Mesothelial cell of epicardium (in vitro differentiated cells): ENCODE measurements at places on chromosomes 12 and 14.

GRCh38 chr12:87469295-87469694 lies 559.9 kb downstream of the C12orf50 start:
- DNase-seq = no peak
- peaks cover 16% of the 10 kb centered on the region for H3K4me1 ChIP-seq
- no peaks in the 10 kb centered on the region for H3K27me3 ChIP-seq
- H3K4me3 ChIP-seq = no peak overlapping the region
- H3K27ac ChIP-seq = no peak overlapping the region

GRCh38 chr12:125395583-125396215 lies 330.5 kb downstream of the AACS start:
- no peak for DNase-seq
- H3K36me3 ChIP-seq = no peaks in the 10 kb centered on the region
- H3K27me3 ChIP-seq = peaks cover 11% of the 10 kb centered on the region
- no peak overlapping the region for H3K4me3 ChIP-seq
- H3K4me1 ChIP-seq = no peaks in the 10 kb centered on the region
- H3K27ac ChIP-seq = no peak overlapping the region

DNA sequence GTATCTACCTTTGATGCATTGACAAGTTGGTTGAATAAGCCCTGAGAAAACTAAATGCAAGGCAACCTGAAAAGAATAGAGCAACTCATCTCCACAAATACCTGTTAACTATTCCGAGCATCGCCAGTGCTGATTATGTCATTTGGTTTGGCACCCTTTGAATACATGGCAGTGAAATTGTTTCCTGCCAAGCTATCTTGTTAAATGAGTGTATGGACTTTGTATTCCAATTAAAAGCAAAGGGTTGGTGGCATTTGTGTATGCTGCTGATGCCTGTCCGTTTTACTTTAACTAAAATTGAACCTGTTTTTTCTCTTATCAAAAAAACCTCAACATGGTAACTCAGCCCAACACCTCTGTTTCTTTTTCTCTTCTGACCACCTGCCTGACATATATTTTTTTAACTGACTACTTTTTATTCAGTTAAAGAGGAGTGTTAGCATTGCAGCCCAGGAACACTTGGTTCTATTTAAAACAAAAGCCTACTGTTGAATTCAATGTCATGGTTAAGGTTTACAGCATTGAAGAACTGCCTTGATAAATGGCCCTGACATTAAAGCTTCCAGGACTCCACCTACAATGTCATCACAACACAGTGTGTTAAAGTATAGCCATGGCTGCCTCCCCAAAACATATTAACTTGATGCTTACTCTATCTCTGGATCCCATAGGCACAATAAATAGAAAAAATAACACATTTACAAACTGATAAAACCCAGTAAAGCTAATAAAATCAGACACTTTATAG lies 838.3 kb upstream of the NOVA1 start:
- H3K4me3 ChIP-seq = no peak overlapping the region
- H3K27ac ChIP-seq = no peak overlapping the region
- no peak for DNase-seq

DNA sequence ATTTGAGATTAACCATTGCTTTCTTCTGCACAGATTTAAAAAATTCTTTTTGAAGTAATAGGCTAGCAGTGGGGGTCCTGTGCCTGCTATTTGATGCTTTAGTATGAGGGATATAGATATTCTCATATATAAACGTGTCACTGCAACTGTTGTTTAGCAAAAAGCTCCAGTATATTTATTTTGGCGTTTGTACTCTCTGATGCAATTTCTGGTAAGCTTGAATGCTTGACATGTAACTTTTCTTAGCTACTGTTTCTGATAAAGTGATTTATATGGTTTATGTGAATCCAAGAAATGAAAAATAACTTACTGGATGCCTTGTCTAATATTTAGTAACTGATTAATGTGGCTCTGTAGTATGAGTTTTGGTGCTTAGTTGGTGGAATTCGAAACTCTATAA lies 77.1 kb downstream of the TTLL5 start:
- H3K27ac ChIP-seq = no peak overlapping the region
- DNase-seq = no peak
- H3K27me3 ChIP-seq = no peaks in the 10 kb centered on the region
- H3K36me3 ChIP-seq = peaks cover 15% of the 10 kb centered on the region
- no peak overlapping the region for H3K4me3 ChIP-seq

GRCh38 chr14:51681411-51681810 lies 29.7 kb downstream of the FRMD6 start:
- no peak overlapping the region for H3K27ac ChIP-seq
- H3K27me3 ChIP-seq = no peaks in the 10 kb centered on the region

- H3K27me3 ChIP-seq = no peaks in the 10 kb centered on the region
- H3K4me3 ChIP-seq = no peak overlapping the region
- peaks cover 26% of the 10 kb centered on the region for H3K4me1 ChIP-seq
- peaks cover 22% of the 10 kb centered on the region for H3K36me3 ChIP-seq
Measured at GRCh38 chr12:124379938-124380754, 85.3 kb downstream of the RFLNA start.

GRCh38 chr12:68950511-68950910 lies 17.5 kb upstream of the CPM start:
- H3K4me1 ChIP-seq = no peaks in the 10 kb centered on the region
- no peak for DNase-seq
- H3K27ac ChIP-seq = no peak overlapping the region
- no peaks in the 10 kb centered on the region for H3K36me3 ChIP-seq
- no peak overlapping the region for H3K4me3 ChIP-seq

DNA sequence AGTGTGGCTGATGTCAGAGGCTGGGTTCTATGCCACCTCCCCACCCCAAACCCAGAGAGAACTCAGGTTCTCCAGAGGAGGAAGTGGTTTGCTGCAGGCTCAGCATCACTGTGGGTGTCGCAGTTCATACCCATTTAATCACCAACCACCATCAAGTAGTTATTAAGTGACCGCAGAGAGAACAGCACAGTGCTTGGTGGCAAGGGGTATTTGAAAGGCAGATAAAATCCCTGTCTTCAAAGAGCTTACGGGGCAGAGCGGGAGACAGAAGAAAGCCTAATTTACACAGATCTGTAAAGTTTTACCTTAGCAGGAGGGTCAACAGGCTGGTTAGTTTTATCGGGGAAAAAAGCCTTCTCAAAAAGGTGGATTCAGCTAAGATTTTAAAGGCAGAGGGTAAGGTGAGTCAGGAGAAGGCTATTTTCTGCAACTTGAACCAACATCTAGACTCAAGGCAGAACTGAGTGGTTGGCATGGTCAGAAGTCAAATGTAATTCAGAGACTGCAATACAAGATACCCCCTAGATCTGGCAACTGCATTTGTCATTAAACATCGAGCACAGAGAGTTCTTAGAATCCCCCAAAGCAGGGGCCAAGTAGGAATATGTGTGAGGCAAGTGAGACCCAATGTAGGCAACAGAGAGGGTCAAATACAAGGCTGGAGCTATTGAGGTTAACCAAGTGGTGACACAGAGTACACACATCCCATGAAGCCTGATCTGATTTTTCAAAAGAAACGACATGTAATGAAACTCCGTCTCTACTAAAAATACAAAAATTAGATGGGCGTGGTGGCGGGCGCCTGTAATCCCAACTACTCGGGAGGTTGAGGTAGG lies 13.2 kb downstream of the PXN start:
- H3K27ac ChIP-seq = peak overlapping the region; percentile 36
- H3K4me3 ChIP-seq = no peak overlapping the region
- DNase-seq = no peak
- H3K27me3 ChIP-seq = no peaks in the 10 kb centered on the region
- H3K4me1 ChIP-seq = peaks cover 50% of the 10 kb centered on the region
- H3K36me3 ChIP-seq = peaks cover 7% of the 10 kb centered on the region

GRCh38 chr14:90444077-90444696 lies 47.4 kb downstream of the CALM1 start:
- H3K27ac ChIP-seq = peak overlapping the region; percentile 41
- no peak overlapping the region for H3K4me3 ChIP-seq
- no peaks in the 10 kb centered on the region for H3K36me3 ChIP-seq

DNA sequence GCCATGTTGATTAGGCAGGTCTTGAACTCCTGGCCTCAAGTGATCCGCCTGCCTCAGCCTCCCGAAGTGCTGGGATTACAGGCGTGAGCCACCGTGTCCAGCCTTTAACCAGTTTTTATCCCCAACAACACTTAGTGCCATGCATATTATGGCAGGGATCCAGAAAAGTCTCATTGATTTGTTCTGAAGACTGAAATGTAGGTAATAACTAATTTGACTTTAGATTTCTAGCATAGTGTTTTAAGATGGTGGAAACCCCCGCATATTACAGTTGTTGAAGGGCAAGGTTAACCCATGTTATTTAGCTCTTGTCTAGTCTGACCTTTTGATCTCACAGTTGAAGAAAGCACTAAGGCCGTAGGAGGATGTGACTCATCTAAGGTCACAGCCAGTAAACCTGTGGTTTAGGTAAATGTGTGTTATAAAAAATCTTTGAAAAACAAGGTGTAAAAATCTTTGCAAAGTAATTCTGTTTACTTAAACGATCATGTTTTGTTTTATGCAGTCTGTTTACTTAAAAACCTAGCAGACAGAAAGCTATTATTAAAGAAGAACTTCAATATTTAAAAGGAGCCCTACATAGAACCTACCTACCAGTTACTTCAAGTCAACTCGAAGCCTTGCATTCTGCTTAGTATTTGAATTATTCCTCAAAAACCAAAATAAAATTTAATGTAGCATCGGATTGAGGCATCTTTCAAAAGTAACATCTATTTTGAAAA lies 24.8 kb downstream of the BICDL1 start:
- DNase-seq = no peak
- H3K4me1 ChIP-seq = no peaks in the 10 kb centered on the region
- H3K27ac ChIP-seq = no peak overlapping the region
- peaks cover 4% of the 10 kb centered on the region for H3K36me3 ChIP-seq
- H3K27me3 ChIP-seq = no peaks in the 10 kb centered on the region

DNA sequence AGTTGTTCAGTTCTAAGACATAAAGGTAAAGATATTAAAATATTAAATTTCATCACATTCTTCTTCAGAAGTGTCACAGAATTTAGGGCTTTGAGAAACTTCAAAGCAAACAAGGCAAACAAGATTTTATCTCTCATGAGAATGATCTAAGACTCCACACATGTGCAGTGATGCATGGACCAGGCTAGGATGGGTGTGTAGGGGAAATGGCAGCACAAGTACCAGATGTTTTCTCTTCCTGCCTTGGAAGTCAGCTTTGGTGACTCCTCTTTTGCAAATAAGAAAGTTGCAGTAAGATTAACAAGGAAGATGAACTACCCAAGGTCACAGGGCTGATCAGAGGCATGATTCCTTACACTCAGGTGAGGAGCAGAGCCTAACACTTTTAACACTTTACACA lies 163.8 kb upstream of the LMNTD1 start:
- H3K36me3 ChIP-seq = no peaks in the 10 kb centered on the region
- H3K27me3 ChIP-seq = peaks cover 3% of the 10 kb centered on the region
- no peak overlapping the region for H3K27ac ChIP-seq
- no peak overlapping the region for H3K4me3 ChIP-seq
- no peak for DNase-seq
- H3K4me1 ChIP-seq = peaks cover 5% of the 10 kb centered on the region

- H3K27me3 ChIP-seq = no peaks in the 10 kb centered on the region
- H3K4me1 ChIP-seq = peaks cover 18% of the 10 kb centered on the region
- no peak overlapping the region for H3K27ac ChIP-seq
- no peak for DNase-seq
- H3K36me3 ChIP-seq = peaks cover 7% of the 10 kb centered on the region
Measured at GRCh38 chr14:71328183-71328582, 420.9 kb downstream of the PCNX1 start.
